Activated naive CD4-positive, alpha-beta T cell treated with anti-CD3 and anti-CD28 coated beads, Interleukin-2, amount 50 U/mL, for 72 hours (primary cell): ENCODE measurements at places on chromosomes 5 and 9. TPM values are rescaled to one million over a fixed set of nuclear protein-coding genes. Genes with fewer than 3 reads are reported as not detected.

The FAM221B gene
- not detected for total RNA-seq

- DNase-seq: no peak
These were observed 20.3 kb downstream of the C5orf63 start for GRCh38 chr5:127053049-127053448.

DNA sequence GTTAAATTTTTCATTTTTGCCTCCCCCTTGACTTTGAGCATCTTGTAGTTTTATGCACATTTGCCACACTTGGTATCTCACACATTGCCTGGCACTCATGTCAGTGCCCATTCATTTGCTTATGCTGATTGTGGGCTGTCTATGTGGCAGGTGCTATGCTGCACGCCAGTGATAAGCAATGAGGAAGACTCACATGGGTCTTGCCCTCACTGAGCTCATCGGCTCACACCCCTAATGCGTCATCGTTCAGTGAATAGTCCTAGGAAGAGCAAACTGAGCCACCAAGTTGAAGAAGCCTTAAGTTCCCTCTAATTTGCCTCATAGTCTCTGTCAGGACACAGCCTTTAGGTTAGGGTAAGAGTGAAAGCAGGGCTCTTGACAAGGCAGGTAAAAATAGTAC is 209.4 kb upstream of the IL12B start:
- DNase-seq: no peak

The SLC6A3 gene
- total RNA-seq: not detected

DNA sequence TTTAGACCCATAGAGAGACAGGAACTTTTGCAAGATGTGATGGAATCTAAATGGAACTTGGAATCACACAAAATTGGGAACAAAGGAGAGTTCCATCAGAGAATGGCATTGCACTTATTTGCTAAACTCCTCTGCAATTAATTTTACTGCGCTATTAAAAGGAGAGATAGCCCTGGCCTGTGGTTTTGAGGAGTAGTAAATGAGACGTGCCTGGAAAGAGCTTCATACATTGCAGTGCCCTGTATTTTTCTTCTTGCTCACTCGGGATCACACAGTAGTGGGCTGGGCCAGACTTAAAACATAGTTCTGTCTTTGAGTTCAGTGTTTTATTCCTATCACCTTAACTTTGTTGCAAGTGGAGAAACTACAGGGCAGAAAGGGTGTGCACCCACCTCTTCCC is 94.4 kb upstream of the SLC27A6 start:
- no peak for DNase-seq

DNA sequence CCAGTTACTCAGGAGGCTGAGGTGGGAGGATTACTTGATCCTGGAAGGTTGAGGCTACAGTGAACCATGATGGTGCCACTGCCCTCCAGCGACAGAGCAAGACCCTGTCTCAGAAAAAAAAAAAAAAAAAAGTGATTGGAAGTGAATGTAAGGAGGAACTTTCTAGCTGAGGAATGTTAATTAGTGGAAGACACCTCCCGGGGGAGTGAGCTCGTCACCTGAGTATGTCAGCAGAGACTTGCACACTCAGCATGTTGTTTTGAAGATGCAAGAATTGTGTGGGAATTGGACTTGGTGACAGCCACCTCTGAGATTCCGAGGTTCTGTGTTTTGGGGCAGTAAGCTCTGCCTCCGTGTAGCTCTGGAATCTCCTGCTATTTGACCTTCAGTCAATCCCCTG is 3.6 kb downstream of the SYNPO start:
- no peak for DNase-seq

GRCh38 chr9:94650949-94651348 is 11.6 kb upstream of the FBP1 start:
- DNase-seq: no peak

DNA sequence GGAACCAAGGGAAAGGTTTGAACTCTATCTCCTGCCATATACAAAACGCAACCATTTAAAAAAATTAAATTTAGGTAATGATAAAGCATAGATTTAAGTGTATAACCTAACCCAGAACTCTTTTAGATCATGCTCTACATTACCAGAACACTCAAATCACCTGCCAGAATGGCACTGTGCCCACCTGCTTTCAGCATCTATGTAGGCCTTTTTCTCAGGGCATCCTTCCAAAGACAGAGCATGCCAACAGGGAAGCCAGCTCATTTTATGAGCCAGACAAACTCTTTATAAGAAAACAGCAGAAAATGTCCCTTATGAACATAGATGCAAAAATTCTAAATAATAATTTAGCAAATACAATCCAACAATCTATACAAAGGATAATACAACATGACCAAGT is 47.9 kb upstream of the SMAD5 start:
- DNase-seq: no peak

DNA sequence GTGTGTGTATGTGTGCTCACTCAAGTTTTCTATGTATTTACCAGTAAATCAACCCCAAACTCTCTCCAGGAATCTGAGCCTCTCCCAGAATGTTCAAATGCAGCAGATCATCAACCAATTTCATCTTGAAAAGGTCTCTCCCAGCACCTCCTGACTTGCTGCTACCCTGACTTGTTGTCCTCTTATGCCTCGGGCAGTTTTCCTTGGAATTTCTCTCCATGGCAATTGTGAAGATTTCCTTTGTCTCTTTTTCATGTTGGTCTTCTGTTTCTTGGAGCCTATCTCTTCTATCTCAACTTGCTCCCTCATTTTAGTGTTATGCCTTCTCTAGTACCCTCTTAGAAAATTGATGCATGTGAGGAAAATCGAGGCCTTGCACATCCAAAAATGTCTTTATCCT is 303.6 kb upstream of the KIF2A start:
- DNase-seq: no peak

- no peak for DNase-seq
These were observed 39.4 kb downstream of the MRPS27 start for GRCh38 chr5:72280581-72281069.

GRCh38 chr5:56359809-56360685 is 126.9 kb upstream of the ANKRD55 start:
- DNase-seq: no peak

DNA sequence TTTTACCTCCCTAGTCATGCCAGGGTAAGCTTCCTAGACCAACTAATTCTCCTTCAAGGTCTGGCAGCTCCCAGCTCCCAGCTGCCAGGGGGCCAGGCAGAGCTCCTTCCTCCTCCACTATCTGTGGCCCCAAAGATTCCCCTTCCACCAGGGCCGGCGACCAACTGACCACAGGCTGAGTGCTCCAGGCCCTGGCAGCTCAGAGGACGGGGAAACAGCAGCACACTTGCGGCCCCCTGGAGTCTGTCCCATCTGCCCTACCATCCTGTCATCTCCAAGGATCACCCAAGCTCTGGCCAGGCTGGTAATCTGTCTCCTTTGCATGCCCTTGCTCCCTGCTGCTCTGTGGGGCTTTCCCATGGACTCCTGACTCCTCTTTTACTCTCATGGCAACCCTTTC is 31.2 kb upstream of the BASP1 start:
- DNase-seq: no peak

GRCh38 chr5:4901924-4902323 is 238.2 kb upstream of the ADAMTS16 start:
- no peak for DNase-seq

DNA sequence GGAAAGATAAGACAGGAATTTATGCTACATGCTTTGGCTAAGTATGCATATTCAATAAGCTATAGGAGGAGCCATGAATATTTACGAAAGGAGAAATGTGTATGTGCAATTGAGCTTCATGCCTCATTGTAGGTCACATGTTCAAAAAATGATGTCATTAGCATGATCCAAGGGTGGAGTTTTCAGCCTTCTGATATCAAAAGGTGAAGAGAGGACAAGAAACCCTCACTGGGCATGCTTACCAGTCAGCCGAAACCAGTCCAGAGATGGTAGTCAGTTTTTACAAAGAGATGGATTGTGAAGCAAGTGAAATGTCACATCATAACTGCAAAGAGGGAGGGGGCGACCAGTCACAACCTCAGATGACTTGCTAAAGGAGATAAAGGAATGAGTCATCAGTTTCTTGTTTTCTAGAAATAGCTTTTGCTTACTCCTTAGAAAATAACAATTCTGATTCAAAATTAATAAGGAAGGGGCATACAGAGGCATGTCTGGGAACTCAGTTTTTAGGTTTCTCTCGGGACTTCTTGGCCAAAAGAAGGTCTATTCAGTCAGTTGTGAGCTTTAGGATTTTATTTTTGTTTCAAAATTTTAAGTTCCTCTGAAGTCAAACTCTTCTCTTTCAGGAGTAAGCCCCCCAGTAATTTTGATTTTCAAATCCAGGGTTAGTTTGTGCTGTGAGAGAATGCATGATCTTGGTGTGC is 1067.8 kb upstream of the EDIL3 start:
- DNase-seq: no peak

DNA sequence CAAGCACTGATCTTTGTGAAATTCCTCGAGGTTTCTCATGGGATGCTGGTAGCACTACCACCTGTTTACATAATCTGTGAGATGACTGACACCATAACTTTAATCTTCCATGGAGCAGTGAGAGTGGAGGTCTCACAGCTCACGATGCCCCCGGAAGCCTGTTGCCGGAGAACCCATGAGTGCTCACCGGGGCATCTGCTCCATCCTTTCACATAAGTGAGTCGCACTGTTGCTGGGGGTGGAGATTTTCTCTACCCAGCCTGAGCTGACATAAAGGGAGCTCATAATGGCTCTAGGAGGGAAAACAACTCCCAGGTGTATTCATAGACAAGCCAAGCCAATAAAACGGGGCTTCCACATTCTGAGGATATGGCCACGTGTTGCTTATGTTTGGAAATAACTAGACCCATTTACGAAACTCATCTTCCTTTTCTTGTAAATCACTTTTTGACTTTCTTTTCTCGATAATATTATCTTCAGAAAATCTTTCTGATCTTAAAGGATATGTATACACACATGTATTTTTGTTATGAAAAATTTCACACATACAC is 11.2 kb upstream of the GFPT2 start:
- no peak for DNase-seq

DNA sequence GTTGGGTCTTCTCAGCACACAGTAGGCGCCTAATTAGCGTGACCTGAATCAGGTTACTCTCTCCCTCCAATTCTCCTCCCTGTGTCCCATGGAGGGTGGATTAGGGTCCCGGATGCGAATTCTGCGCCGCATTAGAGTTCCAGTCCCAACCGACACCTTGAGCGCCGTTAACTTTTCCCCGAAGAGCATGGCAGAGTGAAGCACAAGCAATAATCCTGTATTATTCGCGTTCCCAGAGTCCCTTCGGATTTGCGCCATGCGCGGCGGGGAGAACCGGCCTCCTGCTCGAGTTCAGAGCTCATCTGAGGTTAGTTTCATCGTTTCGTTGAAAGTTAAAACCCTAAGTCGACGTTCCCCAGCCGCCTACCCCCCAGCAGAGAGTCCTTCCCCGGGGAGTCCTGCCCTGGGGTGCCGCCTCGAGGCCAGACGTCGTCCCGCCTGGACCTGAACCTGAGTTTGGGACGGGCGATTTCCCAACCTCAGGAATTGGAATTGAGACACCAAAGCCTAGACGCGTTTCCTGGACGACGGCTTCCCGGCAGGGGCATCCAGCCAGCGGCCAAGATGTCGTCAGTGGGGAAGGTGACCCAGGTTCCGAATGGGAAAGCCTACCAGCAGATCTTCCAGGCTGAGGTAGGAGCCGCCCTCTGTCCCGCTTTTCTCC is at the start of gene CCDC180:
CCDC180 (plus strand) TSS at position 160 of the 664 bp plus-strand sequence; CDS start at position 565, 405 bp downstream.
- no peak for DNase-seq

- DNase-seq: no peak
These were observed 44.9 kb upstream of the SLC12A2 start for GRCh38 chr5:128038643-128039042.

The HACD4 gene
- 0.87 TPM for total RNA-seq

- DNase-seq: no peak
These were observed 63.2 kb downstream of the PRKACG start for GRCh38 chr9:68950689-68951088.

The SLC23A1 gene
- total RNA-seq: 2.3 TPM

The MAST4 gene
- total RNA-seq: 41.7 TPM

The SPINK13 gene
- not detected for total RNA-seq

DNA sequence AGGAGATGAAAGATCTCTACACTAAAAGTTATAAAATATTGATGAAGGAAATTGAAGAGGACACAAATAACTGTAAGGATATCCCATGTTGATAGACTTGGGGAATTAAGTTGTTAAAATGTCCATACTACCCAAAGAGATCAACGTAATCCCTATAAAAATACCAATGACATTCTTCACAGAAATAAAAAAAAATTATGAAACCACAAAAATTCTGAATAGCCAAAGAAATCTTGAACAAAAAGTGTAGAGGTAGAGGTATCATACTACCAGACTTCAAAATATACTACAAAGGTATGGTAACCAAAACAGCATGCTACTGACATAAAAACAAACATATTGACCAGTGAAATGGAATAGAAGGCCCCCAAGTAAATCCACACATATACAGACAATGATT is 71.5 kb upstream of the ELL2 start:
- DNase-seq: no peak
